ENCODE measurements at places on chromosomes 2 and 18.

DNA sequence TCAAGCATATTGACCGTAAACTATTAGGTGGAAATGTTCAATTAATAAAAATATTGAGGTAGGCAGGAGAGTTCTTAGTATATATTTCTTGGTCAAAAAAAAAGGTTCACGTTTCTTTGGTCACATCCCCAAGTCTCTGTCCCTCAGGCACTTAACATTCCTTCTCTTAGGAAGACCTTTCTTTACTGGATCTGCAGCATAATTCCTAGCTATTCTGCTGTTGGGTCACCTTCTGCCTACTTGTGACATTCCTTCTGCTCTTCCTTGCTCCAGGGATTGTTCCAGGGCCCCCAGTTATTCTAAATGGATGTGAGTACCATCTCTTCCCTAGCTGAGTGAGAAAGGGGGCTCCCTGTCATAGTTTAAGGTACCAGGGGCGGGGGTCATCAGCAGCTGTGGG, 4.2 kb downstream of the UGP2 start:
- DNase-seq: no peak

DNA sequence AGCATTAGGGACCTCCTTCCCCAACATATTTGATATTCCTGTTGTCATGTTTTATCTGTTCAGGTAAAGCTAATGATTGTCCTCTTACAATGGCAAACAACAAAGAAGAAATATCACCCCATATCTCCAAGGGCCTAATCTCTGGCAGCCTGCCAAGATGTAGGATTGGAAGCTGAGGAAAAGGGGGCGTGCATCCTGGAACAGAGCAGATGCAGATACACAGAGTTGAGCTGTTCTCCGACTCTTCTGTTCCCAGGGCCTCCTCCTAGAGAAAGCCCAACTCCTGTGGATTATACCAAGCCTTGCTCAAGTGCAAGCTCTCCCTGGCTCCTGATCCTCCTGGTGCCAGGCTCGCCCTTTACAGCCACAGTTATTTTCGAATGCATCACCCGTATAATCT, 35.2 kb upstream of the CD207 start:
- DNase-seq: no peak

GRCh38 chr18:78156466-78156865, 823.2 kb upstream of the SALL3 start:
- no peak for DNase-seq

DNA sequence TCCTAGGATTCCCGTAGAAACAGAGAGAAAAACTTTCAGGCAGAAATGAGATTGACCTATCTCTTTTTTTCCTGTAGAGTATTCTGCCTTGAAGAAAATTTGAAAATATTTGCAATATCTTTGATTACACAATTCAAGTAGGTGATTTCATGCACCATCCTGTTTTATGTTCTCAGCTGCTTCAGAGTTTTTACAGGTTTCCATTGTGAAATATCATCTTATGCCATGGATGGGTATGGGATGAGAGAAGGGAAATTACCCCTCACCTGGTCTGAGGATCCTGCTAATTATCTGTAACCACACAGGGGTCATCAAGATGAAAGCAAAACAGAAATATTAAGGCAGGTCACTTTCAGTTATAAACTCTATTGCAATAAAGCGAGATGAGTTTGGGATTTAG, 264.8 kb downstream of the TXNL1 start:
- DNase-seq: no peak
